ENCODE measurements at places on chromosomes 6 and 20. TPM values are rescaled to one million over a fixed set of nuclear protein-coding genes. Genes with fewer than 3 reads are reported as not detected.

DDAH2 gene
- total RNA-seq: 266 TPM

BPIFA1 gene
- not detected for total RNA-seq

PI16 gene
- total RNA-seq: not detected

UBR2 gene
- total RNA-seq: 32.3 TPM

GPLD1 gene
- total RNA-seq: 2.0 TPM

FRK gene
- 0.37 TPM for total RNA-seq

TMEM74B gene
- total RNA-seq: 5.0 TPM

DNA sequence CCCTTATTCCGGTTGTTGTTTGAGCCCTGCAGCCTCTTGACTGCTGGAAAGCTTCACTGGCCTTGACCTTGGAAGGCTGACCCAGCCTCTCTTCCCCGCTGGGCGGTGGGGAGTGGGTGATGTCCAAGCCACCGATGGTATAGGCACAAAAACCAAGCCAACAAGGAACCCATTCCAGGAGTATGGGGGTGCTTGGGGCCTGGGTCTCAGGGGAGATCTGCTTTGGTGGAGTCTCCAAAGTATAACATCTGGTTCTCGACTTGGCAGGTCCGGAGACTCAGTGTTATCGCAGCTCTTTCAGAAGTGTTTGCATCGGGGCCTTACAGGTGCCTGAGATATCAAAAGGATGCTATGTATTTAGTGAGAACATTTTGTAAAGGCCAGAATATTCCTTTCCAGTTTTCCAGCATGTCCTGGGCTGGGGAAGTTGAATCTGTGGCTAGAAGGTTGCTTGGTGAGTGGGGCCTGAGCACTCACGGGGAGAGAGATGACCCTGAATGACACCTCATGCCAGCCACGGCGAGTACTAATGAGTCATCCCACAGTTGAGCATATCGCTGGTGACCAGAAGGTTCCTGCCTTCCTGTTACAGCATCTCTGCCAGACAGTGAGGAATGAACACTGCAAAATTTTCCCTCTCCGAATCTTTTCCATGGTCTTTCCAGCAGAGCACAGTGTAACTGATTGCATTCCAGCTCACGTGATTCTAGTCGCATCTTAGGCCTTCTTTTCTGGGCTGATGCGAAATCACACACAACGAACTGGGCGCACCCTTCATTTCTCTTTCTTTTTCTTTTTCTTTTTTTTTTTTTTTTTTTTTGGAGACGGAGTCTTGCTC is 133.9 kb downstream of the ZDHHC14 start:
- DNase-seq: no peak
- H3K4me3 ChIP-seq: no peak overlapping the region
- H3K36me3 ChIP-seq: no peaks in the 10 kb centered on the region

DNA sequence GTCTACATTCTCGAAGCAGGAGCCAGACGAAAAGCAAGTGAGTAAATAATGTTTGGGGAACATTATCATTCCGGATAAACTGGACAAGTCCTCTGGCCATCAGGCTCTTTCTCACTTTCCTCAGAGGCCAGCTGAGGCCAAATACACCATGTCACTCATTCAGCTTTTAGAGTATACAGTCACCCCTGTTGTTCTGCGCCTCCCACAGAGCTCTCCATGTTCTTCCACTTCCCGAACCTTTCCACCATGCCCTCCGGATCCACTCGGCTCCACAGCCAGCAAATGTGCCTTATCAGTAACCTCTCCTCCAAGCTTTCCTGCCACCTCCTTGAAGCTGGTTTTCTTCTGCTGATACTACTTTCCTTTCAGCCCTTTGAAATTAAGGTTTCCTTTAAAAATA is 31.7 kb downstream of the LATS1 start:
- H3K27ac ChIP-seq: peak overlapping the region; percentile 60
- H3K27me3 ChIP-seq: peaks cover 3% of the 10 kb centered on the region
- DNase-seq: no peak
- no peaks in the 10 kb centered on the region for H3K36me3 ChIP-seq
- peak overlapping the region; percentile 17 for H3K4me3 ChIP-seq
- H3K4me1 ChIP-seq: peaks cover 28% of the 10 kb centered on the region

- no peak for DNase-seq
- no peak overlapping the region for H3K27ac ChIP-seq
- no peaks in the 10 kb centered on the region for H3K4me1 ChIP-seq
- H3K4me3 ChIP-seq: no peak overlapping the region
- H3K36me3 ChIP-seq: no peaks in the 10 kb centered on the region
- peaks cover 12% of the 10 kb centered on the region for H3K27me3 ChIP-seq
These were observed 49.2 kb downstream of the MYH7B start for GRCh38 chr20:35004749-35005462.

- H3K27me3 ChIP-seq: peaks cover 15% of the 10 kb centered on the region
- peaks cover 6% of the 10 kb centered on the region for H3K36me3 ChIP-seq
- peak overlapping the region; percentile 97 for H3K4me3 ChIP-seq
These were observed 703 bp downstream of the SNX9 start for GRCh38 chr6:157823528-157824370.

GRCh38 chr6:5231289-5231688 is 29.5 kb downstream of the LYRM4 start:
- H3K4me3 ChIP-seq: no peak overlapping the region
- peaks cover 25% of the 10 kb centered on the region for H3K4me1 ChIP-seq
- no peak for DNase-seq
- no peaks in the 10 kb centered on the region for H3K36me3 ChIP-seq

DNA sequence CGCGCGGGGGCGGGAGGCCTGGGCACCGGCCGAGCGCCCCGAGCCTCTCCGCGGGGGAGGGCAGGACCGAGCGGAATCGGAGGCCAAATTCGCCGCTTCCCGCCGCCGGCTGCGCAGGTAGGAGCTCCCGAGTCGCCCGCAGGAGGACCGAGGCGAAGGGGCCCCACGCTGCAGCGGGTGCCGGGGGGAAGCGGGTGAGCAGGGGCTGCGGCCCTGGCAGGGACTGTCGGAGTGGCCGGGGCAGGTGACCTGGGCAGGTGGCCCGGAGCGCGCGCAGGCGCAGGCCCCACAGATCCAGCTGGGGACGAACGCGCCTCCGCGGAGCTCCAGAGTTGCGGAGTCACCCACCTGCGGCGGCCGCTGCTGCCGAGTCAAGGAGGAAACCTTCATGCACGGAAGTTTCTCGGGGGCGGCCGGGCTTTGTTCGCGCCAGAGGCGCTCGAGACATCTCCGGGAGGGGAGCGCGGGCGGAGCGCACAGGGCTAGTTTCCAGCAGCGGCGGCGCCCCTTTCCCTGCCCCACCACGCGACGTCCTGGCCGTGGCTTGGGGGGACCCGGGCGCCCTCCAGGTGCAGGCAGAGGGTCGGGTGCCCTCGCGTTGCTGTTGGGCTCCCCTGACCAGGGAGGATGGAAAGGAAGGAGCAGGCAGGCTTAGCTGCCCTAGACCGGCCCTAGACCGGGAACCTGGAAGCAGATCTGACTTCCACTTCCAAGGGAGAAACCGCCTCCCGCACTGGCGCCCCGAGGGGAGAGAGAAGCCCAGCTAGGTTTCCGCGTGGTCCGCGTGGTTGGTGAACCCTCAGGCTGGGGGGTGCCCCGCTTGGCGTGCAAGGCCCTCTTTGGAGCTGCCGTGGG is 590 bp downstream of the SLCO4A1 start:
- no peaks in the 10 kb centered on the region for H3K36me3 ChIP-seq
- H3K4me1 ChIP-seq: peaks cover 31% of the 10 kb centered on the region
- no peak overlapping the region for H3K27ac ChIP-seq
- H3K4me3 ChIP-seq: peak overlapping the region; percentile 76

Data from glutamatergic neuron (in vitro differentiated cells).